NCI-H1105 treated with DMSO at 0.1 percent for 48 hours (cell line): ENCODE measurements at places on chromosomes 6 and 20.

- DNase-seq = no peak
Measured at GRCh38 chr20:58515233-58516212, at the start of gene APCDD1L. APCDD1L (minus strand) TSS chr20:58515399; CDS start chr20:58514707, 692 bp downstream.

- DNase-seq = peak; percentile 66
Measured at GRCh38 chr6:593139-593906, 63.6 kb downstream of the HUS1B start.

GRCh38 chr6:154167126-154167525 is 128.1 kb downstream of the OPRM1 start:
- DNase-seq = no peak

- no peak for DNase-seq
Measured at GRCh38 chr6:35919085-35919826, 1.6 kb downstream of the SRPK1 start.

DNA sequence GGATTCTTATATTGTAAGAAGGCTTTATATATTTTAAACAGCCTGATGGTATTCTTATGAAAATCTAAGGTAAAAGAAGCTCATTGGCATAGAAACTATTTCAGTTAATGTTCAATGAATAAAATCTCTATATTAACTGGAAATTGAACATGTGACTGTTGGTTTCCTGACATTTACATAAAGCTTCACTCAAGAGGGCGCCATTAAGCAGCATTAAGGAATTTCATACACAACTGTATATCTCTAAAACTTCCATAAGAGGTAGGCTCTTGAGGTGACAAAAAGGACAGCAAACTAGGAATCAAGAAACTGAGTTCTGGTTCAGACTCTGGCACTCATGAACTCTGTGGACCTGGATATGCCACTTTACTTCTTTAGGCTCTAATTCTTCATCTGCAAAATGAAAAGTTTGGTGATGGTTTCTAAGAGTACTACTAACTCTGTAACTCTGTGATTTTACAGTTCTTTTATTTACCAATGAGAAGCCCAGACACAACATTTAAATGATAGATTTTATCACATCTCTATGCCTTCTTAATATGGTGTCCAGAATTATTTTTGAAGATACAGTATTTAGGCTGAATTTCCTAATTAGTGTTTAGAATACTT is 147.5 kb downstream of the FLRT3 start:
- DNase-seq = peak; percentile 61

GRCh38 chr6:112986321-112986720 is 639.2 kb downstream of the RFPL4B start:
- no peak for DNase-seq

GRCh38 chr6:25497383-25498040 is 154.5 kb upstream of the SCGN start:
- no peak for DNase-seq

GRCh38 chr20:57261457-57262251 is 4.8 kb downstream of the BMP7 start:
- DNase-seq = no peak

DNA sequence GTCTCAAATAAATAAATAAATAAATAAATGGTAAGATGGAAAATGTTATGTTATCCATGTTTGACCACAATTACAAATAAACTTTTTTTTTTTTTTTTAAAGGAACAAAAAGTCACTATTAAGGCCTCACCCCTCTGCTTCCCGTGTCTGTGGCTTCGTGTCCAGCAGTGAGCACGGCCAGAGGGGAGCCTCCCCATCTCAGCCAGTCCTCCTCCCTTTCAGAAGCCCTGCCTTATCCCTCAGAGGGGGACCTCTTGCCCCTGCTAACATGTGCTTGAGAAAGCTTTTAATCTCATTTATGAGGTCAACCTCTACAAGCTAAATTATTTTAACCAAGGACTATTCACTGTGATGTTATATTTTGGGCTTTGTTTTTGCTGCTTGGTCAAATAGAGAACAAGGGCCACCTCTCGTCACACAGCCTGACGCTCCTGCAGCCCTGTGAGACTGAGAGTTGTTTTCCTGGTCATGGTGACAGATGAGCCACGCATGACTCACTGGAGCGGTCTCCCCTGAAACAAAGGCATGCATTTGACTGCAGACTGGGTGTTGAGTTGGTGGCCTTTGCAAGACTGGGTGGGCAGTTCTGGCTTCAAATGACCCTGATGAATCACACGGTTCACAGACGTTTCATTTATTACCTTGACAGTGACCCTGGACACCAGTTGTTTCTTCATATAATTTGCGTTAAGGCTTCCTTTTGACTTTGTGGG is 131.8 kb downstream of the TIAM2 start:
- DNase-seq = no peak

DNA sequence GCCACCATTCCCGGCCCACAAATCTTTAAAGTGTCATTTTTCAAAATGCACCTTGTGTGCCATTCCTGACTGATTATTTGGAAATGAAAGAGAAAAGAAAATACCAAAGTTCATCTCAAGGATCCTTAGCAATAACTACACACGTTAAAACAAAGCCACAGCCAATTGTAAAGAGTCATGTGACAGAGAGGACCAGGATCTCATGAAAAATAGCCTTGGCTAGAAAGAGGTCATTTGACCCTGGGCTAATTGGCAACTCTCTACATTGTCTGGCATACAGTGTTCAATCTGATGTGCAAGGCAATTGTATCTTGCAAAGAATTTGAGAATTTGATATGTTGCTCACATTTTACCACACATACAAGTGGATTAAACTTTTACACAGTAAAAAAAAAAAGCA is 31.6 kb upstream of the HLA-G start:
- DNase-seq = no peak

GRCh38 chr20:22768266-22769178 is 184.2 kb upstream of the FOXA2 start:
- no peak for DNase-seq

DNA sequence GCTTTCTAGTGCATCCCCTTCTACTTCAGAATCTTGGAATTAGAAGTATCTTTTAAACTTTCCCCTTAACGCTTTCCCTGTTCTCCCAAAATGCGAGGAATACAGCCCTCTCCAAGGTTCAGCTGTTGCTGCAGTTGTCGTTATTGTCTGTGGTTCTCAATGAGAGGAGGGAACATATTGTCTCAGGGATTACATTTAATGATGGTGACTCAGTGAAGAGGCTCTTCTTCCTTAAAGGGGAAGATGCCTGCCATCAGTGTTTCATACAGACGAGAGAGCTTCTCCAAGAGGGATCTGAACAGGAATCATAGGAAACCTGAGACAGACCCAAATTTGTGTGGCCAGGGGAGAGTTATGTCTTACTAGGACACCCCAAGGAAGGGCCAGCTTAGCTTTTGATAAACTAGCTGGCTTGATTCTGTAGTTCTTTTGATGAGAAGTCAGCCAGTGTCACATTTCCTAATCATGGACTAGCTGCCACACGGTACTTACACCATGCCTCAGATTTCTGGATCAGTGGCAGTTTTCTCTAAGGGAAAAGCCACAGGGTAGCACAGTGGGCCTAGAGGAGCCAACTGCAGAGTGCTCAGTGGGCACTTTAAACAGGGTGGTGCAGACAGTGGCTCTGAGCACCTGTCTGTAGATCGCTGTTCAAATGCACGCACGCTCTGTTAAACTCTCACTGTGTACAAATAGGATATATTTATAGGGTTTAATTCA is 59.7 kb upstream of the TMEM181 start:
- DNase-seq = no peak

- peak; percentile 38 for DNase-seq
Measured at GRCh38 chr6:24966381-24966780, 30.6 kb upstream of the RIPOR2 start.

DNA sequence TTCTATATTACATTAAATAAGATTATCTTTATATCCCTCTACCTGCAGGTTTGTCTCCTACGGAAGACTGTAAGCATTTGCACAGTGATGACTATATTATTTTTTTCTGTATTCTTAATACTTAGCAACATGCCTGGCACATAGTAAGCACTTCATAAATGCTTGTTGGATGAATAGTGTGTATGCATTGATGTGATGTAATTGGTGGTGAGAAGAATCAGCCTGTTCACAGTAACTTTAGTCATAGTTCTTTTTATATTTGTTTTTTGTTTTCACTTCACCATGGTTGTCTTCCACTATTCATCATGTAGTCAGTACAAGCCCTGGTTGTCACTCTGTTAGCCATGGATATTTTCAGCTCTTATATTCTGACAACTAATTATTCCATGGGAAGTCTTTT is 184.0 kb upstream of the FLRT3 start:
- DNase-seq = no peak

GRCh38 chr20:9374072-9374471 is 140.3 kb upstream of the LAMP5 start:
- no peak for DNase-seq

DNA sequence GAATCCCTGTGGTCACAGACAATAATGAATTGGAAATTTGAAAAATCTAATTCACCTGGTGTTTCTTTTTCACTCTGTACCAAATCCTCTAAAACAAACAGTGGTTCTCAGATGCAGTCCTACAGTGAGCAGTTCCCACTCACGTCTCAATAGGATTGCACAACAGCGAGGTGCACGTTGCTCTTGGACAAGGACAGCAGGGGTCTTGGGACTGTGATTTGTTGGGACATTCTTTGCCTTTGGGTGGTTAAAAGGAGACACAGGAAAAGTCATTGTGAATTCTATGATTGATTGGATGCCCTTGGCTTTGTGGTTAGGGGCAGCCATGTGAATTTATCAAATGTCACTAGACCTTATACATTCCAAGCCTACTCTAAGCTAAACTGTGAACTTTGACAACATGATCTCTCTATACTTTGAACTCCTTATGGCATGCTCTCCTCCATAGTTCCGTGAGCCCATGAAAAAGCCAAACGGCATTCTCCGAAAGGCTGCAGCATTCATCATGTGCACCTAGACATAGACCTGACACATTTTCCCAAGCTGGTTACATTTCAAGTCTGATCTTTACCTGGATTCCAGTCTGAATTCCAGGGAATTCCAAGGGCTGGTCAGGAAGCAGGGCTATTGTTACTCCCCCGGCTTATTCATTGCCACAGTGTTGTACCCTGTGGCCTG is 647 bp downstream of the UNC93A start:
- no peak for DNase-seq

GRCh38 chr20:4610871-4611270 is 110.8 kb upstream of the PRND start:
- DNase-seq = no peak

DNA sequence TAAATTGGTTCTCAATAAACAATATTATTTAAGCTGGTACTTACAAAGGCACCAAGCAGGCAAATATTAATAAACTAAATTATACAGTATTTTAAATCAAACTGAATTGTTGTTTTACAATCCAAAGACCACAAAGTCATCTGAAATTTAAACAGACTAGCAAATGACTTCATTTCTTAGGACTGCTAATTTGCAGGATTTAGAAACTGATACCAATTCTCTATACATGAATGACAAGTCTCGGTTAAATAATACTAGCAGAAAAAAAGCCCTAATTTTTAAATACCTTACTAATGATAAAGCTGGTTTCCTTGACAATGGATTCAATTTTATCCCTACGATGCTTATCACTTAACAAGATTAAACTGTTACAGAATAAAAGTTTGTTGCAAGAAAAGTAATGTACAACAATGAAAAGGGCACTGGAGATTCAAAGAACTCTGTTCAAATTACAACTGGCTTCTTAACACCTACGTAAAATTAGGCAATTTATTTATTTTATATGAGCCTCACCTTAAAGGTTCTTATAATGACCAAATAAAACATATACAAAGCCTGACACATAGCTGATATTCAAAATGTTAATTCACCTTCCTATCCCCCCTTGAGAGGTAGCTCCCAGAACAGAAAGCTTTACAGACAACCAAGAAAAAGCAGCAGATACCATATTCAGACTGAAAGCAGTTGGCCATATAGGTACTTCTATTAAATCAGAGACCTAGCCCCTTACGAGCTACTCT is 33.1 kb downstream of the HBS1L start:
- no peak for DNase-seq

DNA sequence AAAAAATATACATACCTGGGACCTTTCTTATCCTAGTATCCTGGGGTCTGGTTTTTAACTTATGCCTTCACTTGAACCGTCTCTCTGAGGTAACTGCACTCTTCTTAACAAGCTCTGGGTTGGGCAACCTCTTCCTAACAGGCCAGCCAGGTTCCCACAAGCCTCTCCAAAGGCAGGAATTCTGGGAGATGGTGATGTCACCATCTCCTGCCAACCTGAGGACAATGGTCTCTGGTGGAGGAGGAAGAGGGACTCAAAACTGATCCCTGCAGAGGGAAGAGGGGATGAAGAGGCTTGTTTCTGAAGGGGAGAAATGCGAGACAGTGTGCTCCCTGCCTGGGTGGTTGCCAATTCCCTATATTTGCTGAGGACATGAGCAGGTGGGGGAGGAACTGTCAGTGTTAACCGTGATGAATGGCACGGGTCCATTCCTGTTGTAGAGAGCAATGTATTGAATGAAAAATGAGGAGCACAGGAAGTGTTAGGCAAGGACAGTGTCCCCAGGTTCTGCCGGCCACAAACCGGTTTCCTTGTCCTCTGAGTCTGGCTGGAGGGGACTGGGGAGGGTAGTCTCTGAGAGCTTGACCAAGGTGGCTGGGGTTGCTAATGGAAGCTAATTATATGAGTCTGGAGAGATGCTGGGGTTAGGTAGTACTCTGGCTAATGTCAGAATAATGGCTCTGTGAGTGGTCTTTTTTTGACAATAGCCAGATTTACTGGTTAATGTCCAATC is 95.5 kb downstream of the KCNB1 start:
- DNase-seq = peak; percentile 93

GRCh38 chr20:63117151-63117550 is 98.8 kb downstream of the YTHDF1 start:
- DNase-seq = peak; percentile 31

DNA sequence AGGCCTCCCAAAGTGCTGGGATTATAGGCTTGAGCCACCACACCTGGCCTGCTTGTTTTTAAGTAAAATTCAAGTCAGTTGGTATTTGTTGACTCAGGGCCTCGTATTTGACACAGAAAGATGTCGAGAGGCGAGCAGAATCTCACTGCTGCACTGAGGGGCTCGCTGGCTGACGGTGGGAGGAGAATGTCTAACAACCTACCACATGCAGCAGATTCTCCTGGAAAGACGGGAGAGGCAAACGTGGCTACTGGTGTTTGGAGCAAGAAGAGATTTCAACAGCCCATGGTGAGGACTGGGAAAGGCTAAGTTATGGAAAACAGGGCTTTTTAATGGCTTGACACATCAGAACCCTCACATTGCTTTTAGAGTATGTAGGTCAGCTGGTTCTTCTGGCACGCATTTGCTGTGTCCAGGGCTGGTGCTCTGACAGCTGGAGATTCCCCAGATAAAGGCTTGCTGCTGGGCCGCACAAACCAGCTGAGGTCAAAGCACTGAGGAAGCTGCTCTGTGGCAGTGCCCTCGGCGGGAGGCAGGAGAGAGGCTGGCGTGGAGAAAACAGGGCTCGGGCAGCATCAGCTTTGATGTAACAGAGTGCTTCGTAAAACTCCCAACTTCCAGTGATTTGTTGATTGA is 84.2 kb upstream of the FRMD1 start:
- DNase-seq = no peak

GRCh38 chr6:128316258-128316929 is 204.0 kb downstream of the PTPRK start:
- DNase-seq = peak; percentile 56

- DNase-seq = no peak
Measured at GRCh38 chr6:41471064-41471895, 74.9 kb upstream of the FOXP4 start.
